ENCODE measurements at places on chromosomes 5 and 9.

DNA sequence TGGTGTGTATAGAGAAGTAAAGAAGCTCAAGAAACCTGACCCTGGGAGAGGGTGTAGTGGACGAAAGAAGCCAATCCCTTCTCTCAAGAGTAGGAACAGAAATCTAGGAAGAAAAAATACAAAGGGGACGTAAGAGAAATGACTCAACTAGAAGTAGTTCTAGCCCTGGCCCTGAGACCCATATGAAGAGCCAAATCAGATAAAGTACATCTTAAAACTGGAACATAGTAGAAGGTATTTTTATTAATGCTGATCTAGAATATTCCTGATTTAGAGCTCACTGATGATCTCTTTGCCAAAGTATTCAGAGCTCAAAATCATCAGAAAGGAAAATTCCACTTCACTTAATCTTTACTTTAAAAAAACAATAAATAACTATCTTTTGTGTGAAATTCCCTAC is 184.8 kb downstream of the MLLT3 start:
- no peak for DNase-seq

- DNase-seq, result no peak
These were observed 793.3 kb downstream of the SEMA5A start for GRCh38 chr5:8752595-8752994.

DNA sequence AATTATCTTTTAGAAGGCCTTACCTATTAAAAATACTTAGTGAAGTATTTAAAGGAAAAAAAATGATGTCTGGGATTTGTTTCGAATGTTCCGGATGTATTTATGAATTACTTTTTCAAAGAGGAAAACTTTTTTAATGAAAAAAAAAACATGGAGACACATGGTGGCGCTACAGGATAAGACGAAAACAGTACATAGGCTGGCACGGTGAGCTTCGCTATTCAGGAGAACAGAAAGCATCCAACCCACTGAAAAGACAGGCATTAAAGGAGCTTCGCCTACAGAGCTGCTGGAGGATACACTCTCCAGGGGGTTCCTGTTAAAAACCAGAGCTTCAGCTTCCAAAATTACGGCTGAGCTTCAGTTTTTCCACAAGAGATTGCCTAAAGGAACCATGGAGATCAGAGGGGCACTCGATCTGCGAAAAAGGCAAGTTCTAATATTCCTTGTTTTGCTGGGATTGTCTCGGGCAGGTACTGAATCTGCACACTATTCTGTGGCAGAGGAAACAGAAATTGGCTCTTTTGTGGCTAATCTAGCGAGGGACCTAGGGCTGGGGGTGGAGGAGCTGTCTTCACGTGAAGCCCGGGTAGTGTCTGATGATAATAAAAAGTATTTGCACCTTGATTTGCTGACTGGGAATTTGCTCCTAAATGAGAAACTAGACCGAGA is at the start of gene PCDHB14:
Gene PCDHB14, plus strand, starts transcription at position 232 of the 672 bp plus-strand sequence. Its CDS starts 163 bp downstream, at position 395.
- peak; percentile 63 for DNase-seq

DNA sequence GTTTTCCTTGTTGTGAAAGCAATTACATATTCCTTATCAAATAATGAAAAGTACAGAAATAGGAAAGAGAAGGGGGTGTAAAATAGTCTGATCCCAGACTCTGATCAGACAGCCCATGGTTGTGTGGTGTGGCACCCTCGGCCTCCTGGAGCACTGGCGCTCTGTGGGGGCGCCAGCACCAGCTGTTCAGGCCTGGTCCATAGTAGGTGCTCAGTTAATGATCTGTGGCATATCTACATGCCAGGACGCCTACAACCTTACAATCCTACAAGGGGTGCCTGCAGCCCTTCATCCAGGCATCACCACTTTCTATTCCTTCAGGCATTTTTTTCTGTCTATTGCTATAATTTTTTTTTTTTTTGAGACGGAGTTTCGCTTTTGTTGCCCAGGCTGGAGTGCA is 16.6 kb downstream of the MIGA2 start:
- DNase-seq, result no peak

DNA sequence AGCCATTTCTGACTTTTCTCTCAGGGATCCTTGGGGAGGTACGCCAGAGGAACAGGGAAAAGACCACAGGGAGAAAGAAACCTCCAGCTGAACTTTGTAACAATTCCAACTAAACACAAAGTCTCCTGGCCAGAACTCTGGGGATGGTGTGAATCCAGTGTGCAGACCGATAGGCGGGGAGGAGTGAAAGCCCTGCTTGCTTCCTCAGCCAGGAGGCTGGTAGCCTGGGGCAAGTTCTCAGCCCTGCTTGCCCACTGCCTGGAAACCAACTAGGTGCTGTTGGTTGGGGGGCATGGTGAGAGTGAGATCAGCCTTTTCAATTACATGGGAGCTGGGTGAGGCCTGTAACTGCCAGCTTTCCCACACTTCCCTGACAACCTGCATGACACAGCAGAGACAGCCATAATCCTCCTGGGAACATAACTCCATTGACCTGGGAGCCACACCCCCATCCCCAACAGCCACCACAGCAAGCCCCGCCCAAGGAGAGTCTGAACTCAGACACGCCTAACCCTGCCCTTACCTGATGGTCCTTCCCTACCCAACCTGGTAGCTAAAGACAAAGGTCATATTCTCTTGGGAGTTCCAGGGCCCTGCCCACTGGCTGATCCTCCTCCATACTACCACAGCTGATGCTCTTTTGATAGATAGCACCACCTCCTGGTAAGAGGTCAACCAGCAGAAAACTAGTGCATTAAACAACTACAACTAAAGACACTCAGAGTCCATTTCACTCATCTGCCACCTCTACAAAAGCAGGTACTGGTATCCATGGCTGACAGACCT is 100.1 kb upstream of the TNFAIP8 start:
- DNase-seq, result no peak

GRCh38 chr9:108193026-108193710 is 662.6 kb downstream of the ACTL7B start:
- no peak for DNase-seq

GRCh38 chr5:65892801-65893200 is 33.6 kb upstream of the ERBIN start:
- no peak for DNase-seq

DNA sequence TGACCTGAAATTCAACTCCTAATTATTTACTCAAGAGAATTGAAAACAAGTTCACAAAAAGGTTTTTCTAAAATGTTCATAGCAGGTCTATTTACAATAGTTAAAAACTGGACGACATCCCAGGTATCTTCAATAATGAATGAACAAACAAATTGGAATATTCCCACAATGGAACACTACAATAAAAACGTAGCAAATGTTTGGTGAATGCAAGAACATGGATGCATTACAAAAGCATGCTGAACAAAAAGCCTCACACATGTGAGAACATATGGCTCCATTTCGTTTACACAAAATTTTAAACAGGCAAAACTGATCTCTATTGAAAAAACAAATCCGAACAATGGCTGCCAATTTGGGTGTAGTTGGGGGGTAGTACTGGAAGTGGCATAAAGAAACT is 669.9 kb downstream of the MTRR start:
- no peak for DNase-seq

DNA sequence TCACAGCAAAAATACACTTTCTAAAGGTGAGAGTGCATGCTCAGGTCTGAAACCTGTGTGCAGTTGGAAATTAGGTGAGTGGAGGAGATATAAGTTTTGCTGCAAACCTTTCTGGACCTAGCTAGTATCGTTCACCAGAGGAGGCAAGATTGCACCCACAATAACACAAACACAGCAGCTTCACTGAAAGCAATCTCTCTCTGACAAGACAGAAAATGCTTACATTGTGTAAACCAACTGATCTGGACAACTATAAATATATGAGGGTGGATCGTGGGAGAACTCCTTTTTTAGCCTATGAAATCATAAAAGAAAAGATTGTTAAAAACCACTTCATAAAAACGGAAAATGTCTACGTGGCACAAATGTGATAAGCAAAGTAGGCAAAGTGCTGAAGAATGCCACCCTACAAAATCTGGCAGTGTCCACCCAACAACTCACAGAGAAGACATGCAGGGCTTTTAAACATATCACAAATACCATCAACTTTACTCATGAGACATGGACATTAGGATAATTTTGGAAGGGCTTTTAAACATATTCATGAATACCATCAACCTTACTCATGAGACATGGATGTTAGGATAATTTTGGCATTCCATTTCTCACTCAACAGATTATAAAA is 134.3 kb downstream of the CDH18 start:
- no peak for DNase-seq

GRCh38 chr5:120769312-120769872 is 305.3 kb downstream of the PRR16 start:
- DNase-seq, result no peak

DNA sequence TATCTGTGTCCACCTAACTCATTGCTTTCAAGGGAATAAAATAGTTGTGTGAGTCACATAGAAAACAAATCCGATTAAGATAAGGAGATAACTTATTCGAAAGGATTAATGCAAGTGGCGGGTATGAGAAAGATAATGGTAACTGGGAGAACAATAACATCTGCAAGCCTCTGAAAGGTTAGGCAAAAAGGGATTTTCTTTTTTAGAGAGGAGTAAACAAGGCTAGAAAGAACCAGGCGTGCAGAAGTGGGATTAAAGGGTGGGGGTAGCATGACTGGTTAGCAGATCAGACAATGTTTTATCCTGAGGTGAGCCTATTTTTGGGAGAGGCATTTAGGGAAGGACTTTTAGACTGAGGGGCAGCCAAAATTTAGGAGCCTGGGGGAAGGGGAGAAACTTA is 34.7 kb upstream of the JMY start:
- no peak for DNase-seq

- DNase-seq, result peak; percentile 86
These were observed 32.4 kb downstream of the PDZD2 start for GRCh38 chr5:31671339-31671741.

GRCh38 chr5:111779922-111780292 is 22.9 kb upstream of the NREP start:
- DNase-seq, result no peak

DNA sequence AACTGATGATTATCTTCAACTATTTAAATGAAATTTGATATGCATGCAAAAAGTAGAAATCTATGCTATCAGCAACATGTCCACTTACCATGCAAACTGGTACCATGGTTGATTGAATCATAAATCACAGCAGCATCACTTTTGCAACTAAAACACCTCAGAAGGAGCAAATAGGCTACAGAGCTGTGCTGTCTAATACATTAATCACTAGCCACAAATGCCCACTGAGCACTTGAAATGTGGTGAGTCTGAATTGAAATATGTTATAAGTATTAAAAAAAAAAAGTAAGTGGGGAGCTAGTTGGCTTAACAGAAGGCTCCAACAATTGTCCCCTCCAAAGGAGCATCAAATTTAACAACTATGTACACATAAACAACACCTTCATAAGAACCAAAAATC is 112.5 kb downstream of the FAM114A2 start:
- no peak for DNase-seq

- no peak for DNase-seq
These were observed 23.1 kb downstream of the RNF180 start for GRCh38 chr5:64188776-64189175.

GRCh38 chr9:99851500-99851822 is 29.8 kb downstream of the NR4A3 start:
- DNase-seq, result no peak

DNA sequence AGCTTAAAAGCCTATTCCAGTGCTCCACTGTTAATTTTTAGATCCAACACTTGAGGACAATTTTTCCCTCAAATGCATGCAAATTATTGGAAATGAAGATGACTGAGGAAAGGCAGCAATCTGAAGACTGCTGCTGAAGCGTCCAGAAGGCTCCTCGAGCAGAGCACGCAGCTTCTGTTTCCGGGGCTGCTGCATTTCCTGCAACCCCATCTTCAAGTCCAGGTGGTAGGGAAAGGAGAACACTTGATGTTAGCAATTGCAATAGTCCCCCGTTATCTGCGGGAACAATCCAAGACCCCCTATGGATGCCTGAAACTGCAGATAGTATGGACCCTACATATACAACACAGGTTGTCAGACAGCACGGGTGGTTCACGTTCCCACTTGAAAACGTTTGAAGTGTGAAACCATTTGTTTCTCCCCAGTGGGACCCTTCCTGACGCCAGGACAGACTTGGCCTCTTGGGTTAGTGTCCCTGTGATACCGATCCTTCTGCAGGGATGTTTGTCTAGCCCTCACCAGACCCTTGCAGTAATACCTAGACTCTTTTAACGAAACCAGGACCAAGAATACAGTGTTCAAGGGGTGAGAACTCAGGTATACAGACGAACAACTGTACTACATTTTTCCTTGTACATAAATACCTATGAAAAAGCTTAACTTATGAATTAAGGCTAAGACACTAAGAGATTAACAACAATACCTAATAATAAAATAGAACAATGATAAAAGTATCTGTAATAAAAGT is 152.3 kb downstream of the HSD17B3 start:
- no peak for DNase-seq

All from brain (organoid and tissue), 16 donors.